ENCODE measurements at places on chromosomes 4 and X. TPM values are rescaled to one million over a fixed set of nuclear protein-coding genes. Genes with fewer than 3 reads are reported as not detected.

The NAT8L gene
- 14.7 TPM for total RNA-seq

The IL2 gene
- total RNA-seq = not detected

The GIMD1 gene
- total RNA-seq = not detected

The DACH2 gene
- not detected for total RNA-seq

The ARSJ gene
- 4.6 TPM for total RNA-seq

The LETM1 gene
- total RNA-seq = 29.4 TPM

The ADH7 gene
- not detected for total RNA-seq

The GNPDA2 gene
- 6.3 TPM for total RNA-seq

The LEF1 gene
- total RNA-seq = not detected

The MAGEB5 gene
- total RNA-seq = not detected

The TCEAL2 gene
- not detected for total RNA-seq

The HSFX2 gene
- total RNA-seq = 0.13 TPM

The HELT gene
- not detected for total RNA-seq

The MAGEA4 gene
- total RNA-seq = not detected
